ENCODE measurements at places on chromosomes 11 and 22.

DNA sequence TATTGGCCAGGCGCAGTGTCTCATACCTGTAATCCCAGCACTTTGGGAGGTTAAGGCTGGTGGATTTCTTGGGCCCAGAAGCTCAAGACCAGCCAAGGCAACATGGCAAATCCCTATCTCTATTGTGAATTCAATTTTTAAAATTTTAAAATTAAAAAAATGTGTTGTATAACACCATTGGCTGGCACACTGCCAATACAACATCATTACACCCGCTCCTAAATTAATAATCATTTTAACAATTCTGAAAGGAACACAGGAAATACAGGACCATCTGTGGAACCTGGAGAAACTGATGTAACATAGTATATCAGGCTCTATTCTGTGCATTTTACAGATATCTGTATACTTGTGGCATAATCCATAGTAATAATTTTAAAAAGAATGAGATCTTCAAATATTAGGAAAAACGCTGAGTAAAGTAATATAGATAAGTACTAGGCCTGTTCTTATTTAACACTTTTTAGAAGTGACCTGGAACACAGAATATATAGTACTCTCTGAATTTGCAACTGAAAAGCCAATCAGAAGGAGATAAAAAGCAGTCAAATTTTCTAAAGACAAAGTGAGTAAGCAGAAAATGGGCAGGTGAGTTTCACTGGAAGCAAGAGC is 124.3 kb downstream of the APOL5 start:
- no peak for DNase-seq

DNA sequence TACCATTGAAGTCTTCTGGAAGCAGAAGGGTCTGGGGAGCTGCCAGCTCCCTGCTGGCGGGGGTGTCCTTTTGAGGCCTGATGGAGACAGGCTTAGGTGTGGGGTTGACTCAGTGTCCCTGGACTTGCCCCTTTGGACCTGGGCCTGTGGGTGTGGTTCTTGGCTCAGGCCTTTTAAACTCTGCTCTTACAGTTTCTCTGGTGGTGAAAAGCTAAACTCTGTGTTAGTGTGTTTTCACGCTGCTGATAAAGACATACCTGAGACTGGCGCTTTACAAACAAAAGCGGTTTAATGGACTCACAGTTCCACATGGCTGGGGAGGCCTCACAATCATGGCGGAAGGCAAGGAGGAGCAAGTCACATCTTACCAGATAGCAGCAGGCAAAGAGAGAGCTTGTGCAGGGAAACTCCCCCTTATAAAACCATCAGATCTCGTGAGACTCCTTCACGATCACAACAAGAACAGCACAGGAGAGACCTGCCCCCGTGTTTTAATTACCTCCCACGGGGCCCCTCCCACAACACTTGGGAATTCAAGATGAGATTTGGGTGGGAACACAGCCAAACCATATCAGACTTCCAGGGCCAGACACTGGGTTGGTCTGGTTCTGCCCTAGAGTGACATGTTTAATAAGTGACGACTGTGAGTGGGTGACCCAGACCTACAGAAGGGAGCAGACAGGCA is 26.5 kb downstream of the GRAMD4 start:
- DNase-seq: no peak

DNA sequence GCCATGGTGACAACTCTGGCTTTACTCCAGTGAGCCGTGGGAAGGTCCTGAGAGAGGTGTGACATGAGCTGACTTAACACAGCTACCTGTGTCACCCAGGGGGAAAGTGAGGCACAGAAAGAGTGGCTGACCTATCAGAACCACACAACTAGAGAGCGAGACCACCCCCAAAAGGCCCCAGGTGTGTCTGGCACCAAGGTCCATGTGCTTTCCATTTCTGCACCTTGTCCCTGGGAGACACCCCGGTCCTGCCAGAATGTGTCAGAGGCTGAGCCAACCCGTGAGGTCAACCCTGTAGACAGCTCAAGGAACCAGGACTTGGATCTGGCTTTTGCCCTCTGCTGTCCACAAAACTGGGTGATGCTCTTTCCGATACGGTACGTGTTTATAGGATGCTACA is 9.8 kb downstream of the MAFF start:
- DNase-seq: no peak

DNA sequence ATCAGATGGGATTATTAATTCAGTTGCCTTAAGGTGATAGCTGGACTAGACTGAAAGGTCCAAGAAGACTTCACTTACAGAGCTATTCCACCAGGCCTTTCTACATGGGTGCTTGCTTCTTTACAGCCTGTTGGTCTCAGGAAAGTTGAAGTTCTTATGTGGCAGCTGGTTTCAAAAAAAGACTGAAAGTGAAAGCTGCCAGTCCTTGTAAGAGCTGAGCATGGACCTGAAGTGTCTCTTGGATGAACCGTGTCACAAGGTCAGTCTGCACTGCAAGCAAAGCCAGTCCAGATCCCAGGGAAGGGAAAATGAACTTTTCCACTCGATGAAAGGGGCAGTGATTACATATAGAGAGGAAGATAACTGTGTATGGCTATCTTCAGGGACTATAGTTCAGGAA is 201.5 kb upstream of the LUZP2 start:
- DNase-seq: no peak

GRCh38 chr11:9187616-9188015 is 77.5 kb downstream of the DENND5A start:
- no peak for DNase-seq

DNA sequence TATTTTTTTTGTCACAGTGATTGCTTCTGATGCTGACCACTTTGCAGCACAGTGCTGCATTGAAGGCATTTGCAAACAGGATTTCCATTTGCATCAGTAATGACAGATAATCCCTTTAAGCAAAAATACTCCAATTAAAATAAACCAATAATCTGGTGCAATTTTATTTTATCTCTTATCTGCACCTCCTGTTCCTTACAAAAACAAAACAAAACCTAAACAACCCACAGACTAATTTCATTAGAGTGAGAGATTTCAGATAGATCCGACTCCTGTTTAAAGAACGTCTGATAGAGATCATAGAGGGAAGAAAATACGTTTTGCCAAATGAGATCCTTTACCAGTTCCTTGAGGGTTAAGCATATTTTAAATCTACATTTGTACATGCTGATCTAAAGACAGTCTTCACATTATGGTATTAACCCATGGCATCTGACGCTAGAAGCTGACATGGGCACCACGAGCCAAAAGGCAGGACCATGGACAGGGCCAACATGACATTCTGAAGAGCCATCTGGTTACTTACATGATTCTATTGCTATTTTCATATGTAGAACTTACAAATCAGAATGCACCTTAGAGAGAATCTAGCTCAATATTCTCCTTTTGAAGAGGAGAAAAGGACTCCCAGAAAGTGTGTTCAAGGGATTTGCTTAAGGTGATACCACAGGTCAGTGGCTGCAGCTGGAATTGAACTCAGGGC is 286.2 kb upstream of the NARS2 start:
- peak; percentile 23 for DNase-seq

DNA sequence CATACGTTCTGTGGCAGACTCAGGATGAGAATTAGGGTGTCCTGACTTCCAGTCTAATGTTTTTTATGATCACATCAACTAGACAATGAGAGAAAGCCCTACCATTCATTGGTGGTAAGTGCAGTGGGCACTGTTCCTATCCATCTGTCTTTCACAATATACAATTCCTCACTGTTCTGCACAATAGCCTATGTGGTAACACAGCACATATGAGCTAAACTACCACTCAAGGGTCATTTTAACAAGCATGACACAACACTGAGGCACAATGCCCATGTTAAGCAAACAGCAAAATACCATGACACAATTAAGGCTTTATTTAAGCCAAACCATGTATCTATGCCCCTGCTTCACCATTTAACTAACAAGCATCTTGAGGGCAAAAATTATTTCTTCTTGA is 52.3 kb downstream of the SIK3 start:
- DNase-seq: no peak

DNA sequence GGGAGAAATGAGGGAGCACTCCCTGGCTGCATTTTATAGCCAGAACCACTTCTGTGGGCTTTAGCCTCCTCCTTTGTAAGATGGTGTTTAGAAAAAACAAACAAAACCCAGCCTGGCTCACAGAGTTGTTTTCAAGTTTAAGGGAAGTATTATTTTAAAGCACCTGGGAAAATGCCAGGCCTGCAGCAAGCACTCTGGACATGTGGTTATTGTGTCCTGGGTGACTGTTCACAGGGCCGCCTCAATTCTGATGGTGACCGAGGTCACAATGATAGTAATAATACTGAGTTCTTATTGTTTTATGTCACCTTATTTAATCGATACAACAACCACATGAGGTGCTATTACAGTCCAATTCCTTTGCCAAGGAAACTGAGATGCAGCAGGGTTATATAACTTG is 20.7 kb upstream of the SLC22A12 start:
- DNase-seq: no peak

All from astrocyte of the spinal cord (primary cell).